ENCODE measurements at places on chromosomes 1 and 21.
A peak's percentile ranks its signal among the peaks of the same experiment; 100 is the strongest.

GRCh38 chr1:155171836-155172731, 1.0 kb downstream of the KRTCAP2 start:
- DNase-seq: no peak

DNA sequence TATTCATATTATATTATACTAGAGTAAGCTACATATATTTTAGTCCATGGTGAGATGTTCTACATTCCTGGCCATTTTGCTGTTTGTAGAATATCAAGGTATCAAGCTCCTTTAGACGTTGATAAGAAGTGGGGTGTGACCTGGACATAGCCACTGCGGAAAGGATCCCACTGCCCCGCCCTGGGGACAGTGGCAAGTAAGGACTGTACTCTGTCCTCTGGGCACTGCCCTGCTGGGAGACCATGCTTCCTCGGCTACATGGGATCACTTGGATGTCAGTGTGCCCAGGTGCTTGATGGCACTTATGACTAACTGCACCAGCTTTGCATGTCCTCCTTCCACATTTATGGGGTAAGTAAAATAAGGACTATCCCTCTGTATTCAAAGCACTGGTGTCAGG, 46.3 kb upstream of the NTPCR start:
- DNase-seq: no peak

- no peak for DNase-seq
Observed at GRCh38 chr1:237105826-237106225, 63.8 kb downstream of the RYR2 start.

DNA sequence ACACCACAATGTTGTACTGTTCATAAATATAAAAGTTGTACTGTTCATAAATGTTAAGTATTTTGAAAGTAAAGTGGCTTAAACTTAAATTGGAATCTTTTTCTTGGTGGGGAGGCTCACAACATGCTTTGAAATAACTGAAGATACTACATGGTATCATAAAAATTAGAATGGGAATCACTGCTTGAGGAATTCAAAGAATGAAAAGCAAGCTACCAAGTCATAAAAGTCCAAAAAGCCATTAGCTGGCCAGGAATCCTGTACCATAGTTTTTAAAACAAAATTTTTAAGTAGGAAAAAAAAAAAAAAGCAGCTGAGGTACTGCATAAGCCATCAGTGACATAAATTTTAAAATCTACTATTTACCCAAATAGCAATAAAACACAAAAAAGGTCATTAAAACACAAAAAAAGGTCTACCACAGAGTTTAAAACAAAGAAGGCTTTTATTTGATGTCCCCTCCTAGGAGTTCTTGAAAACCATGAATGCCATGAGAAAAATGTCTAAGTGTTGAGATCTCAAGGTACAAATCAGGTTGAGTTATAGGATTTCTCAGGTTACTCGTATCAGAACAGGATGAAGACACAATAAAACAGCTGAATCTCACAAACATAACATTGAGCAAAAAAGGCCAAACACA, 8.6 kb downstream of the ZZZ3 start:
- DNase-seq: no peak

DNA sequence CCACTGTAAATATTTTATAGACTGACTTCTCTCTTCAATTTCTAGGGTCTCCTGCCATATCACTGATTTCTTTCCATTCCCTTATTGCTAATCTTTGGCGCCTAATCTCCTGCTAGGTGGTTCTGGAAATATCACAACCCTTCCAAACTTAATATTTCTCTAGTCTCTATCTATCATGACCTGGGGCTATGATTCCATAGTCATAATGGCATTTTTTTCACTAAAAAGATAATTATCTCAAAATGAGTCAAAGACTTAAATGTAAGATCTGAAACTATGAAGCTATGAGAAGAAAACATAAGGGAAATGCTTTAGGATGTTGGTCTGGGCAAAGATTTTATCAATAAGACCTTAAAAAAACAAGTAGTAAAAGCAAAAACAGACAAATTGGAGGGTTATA, 74.2 kb downstream of the LEPR start:
- no peak for DNase-seq

- DNase-seq: no peak
Observed at GRCh38 chr1:226461087-226461486, 53.2 kb upstream of the PARP1 start.

DNA sequence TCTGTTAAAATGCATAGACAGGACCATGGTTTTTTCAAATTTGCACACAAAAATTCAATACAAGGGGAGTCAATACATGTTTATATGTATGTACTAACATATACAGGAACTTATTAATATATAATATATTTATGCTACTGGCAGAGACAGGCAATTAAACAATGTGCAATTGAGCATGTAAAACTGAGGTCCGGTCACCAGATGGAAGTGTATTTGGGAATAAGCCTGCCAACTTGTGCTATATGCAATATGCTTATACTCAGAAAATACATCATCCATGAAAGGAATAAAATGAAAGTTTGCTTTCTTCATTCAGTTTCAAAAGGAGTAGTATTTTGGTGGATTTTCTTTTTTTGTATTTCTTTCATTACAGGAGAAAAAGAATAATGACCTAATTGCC, 640.2 kb upstream of the CXADR start:
- no peak for DNase-seq

GRCh38 chr1:246577720-246578106, 11.5 kb downstream of the CNST start:
- DNase-seq: no peak

DNA sequence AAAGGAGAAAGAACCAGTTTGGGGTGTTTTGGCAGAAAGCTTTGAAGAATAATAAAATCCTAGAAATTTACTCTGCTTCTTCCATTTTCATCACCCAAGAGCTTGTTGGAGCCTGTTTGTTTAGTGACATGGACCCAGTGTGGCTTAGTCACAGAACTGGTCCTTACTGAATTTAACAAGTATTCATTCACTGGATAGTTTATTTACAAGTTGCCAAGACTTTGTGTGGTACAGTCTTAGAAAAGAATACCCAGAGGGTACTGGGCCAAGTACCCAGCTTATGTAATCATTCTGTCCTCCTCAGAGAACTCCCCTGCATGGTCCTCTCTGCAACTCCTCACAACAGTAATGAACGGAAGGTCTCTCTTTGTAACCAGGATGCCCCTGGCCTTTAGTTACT, 16.4 kb downstream of the RAB4A start:
- DNase-seq: no peak

DNA sequence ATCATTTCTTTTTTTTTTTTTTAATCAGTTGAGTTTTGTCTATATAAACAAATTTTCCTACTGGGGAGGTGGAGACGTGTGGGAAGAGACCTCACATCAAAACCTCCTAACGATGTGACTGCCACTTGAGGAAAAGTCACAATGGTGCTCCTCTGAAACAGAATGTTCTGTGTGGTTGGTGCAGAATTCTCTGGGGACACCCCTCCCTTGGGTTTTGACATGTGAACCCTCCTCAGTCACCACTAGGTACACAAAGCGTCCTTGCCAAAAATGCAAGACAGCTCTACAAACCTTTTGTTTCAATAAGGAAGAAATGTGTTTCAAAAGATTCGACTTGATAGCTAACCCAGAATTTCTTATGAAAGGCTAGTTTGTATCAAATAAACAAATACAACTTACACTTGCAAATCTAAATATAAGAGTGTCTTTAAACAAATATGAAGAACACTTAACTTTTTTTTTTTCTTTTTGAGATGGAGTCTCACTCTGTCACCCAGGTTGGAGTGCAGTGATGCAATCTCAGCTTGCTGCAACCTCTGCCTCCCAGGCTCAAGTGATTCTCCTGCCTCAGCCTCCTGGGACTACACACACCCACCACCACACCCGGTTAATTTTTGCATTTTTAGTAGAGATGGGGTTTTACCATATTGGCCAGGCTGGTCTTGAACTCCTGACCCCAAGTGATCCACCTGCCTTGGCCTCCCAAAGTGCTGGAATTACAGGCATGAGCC, 9.3 kb downstream of the SLC25A24 start:
- DNase-seq: no peak

DNA sequence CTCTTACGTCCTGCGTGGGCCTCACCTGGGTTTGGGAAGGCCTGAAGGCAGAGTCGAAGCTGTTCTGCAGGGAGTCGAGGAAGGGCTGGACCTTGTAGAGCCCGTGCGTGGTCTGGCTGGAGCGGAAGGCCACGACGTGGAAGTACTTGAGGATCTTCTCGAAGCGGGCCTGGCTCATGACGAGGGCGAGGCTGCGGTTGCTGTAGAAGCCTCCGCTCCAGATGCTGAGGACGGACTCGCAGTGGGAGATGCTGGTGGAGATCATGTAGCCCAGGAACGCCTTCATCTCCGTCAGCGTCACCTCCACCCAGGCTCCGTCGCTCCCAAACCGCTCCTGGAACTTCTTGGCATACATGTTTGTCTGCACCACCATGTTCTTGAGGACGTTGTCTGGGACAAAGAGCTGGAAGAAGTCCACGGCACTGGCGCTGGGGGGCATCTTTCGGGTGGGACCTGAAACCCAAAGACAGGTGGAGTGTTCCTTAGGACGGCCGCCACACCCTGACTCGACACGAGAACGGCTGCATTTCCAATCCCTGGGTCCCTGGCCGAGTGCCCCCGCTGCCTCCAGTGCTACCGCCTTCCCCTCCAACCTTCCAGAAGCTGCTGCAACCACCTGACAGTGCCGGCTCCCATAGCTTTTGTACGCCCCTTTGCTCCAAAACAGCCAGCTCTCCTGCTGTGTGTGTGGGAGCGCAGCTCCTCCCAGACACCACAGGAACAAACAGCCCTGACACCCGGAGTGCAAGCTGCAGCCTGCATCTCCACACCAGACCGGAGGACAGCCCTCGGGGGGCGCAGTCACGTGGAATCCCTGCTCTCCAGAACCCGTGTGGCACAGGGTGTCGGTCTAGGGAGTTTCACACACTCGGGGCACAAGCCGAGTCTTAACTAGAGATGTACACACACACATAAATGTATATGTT, 69.0 kb downstream of the PGBD5 start:
- DNase-seq: no peak

DNA sequence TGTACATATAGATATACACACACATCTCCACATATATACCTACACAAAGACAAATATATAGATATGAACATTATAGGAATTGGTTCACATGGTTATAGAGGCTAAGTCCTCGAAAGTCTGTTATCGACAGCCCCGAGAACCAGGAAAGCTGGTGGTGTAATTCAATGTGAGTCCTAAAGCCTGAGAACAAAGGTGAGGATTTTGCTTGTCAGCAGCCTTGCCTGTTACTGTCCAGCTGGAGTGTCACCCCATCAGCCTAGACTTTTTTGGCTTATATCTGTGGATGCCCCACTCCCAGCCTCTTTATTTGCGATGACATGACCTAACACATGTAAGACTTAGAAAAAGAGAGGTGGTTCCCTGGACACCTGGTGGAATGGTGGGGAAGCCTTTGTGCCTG, 97.0 kb downstream of the GIPC2 start:
- no peak for DNase-seq

GRCh38 chr21:23743821-23744220, 1863.5 kb downstream of the MRPL39 start:
- DNase-seq: no peak

DNA sequence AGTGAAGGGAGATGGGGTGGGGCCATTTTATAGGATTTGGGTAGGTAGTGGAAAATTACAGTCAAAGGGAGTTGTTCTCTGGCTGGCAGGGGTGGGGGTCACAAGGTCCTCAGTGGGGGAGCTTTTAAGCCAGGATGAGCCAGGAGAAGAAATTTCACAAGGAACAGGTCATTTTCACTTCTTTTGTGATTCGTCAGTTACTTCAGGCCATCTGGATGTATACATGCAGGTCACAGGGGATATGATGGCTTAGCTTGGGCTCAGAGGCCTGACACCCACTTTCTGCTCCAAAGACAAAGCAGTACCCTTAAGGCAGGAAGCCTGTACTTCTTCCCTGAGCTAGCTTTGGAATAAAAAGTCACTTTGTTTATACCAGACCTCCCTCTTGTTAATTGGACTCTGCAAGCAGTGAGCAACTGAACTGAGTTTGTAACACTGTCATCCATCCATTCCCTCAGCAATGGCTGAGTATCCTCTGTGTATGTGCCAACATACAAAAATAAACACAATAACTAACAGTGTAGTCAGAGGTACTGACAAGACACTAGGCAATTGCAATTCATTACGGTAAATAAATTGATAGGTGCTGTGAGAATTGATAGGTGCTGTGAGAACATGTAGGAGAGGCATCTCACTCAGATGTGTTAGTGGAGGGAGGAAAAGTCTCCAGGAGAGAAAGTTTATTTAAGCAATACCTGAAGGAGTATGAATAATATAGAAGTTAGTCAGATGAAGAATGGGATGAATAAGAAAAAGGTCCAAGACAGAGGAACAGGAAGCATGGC, 14.7 kb upstream of the RGS2 start:
- DNase-seq: no peak

- DNase-seq: no peak
Observed at GRCh38 chr1:53984726-53985125, 33.3 kb downstream of the LDLRAD1 start.

- DNase-seq: peak; percentile 47
Observed at GRCh38 chr1:204989266-204990058, 53.5 kb upstream of the CNTN2 start.

DNA sequence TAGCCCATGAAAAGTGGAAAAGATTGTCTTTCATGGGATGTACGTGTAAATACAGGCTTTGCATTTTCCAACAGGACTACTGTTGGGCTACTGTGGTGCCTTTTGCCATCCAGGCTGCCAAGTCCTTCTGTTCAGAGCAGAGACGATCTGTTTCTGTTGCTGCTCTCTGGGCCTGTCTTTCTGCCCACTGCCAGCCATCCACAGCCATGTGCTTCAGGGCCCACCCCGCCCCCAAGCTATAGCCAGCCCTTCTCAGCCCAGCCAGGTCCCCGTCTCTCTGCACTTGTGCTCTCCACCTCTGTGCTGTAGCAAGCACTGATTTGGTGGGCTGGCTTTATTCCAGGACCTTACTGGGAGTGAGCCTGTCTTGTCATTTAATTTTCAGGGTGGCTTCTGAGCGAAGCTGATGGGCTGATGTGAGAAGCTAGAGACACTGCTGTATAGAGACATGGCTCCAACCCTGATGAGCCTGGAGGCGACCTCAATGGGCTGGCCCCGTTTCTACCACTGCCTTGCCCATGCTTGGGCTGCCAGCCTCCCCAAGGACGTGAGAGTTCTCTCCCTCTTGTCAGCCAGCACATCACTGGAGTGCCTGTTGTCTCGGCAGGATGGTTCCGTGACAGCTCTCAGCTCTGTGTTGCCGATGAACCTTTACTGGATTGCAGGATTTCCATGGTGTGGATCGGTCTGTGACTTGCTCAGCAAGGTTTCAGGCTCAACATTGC, 137.8 kb downstream of the PEX14 start:
- no peak for DNase-seq

GRCh38 chr1:51669816-51670215, 52.9 kb downstream of the OSBPL9 start:
- no peak for DNase-seq

GRCh38 chr1:43043695-43044094, 85.0 kb upstream of the SLC2A1 start:
- no peak for DNase-seq

- no peak for DNase-seq
Observed at GRCh38 chr1:81606656-81607055, 194.1 kb upstream of the ADGRL2 start.
